ENCODE measurements at places on chromosomes 5 and 9.
A peak's percentile ranks its signal among the peaks of the same experiment; 100 is the strongest.

GRCh38 chr9:134388289-134388808, 62.1 kb downstream of the RXRA start:
- DNase-seq: no peak

DNA sequence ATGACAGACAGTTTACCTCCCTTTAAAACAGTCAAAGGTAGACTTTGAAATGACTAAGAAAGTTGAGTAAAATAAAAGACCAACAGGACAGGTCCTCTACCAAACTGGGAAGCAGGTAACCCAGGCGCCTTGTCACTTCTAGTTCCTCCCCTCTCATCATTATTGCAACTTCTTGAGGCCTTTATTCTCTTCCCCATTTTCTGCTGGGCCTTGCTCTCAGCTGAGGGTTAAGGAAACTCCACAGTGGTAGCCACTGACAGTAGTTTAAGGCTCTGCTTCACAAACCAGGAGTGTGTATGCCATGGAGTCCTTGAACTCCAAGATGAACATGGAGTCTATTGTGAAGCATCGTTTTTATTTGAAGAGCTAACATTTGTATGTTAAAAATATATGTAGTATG, 36.9 kb upstream of the TCERG1 start:
- DNase-seq: no peak

DNA sequence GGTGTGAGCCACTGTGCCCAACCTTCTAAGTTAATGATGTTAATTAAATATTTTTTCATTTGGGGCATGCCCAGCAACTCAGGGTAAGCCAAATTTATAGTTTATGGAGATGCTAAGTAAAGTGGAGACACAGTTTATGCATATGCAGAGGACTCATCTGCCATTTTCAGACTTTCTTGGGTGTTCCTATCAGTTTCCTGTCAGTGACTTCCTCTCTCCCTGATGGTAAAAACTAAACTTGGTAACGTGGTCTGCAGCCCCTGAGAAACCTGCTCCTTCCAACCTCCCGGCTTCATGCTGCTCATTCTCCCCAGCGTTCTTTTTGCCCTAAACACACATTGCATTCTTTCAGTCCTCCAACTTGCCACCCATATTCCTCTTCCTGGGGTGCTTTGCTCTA, 48.4 kb upstream of the TUT7 start:
- DNase-seq: no peak

- no peak for DNase-seq
These were observed 532.2 kb upstream of the SGCD start for GRCh38 chr5:155794795-155795194.

GRCh38 chr9:81741103-81741502, 51.8 kb upstream of the TLE1 start:
- no peak for DNase-seq

DNA sequence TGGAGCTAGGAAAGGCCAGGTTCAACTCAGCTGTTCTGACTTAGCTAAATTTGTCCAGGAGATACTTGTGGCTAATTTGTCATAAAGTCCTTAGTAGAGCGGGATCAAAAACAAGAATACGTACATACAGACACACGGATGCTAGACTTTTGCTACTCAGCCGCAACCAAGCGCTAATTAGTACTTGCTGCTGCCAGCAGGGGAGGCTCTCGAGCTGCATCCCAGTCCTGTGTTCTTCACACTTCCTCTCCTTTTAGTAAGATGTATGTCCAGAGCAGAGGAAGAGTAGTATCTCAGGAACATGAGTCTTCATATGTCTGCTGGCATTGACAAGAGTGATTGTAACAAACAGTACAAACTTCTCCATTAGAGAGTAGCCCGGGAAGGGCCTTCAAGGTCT, 58.3 kb downstream of the CYFIP2 start:
- DNase-seq: no peak

GRCh38 chr5:149314571-149315111, 30.7 kb upstream of the GRPEL2 start:
- DNase-seq: no peak

- peak; percentile 55 for DNase-seq
These were observed 724 bp upstream of the LYSMD3 start for GRCh38 chr5:90529939-90530677.

DNA sequence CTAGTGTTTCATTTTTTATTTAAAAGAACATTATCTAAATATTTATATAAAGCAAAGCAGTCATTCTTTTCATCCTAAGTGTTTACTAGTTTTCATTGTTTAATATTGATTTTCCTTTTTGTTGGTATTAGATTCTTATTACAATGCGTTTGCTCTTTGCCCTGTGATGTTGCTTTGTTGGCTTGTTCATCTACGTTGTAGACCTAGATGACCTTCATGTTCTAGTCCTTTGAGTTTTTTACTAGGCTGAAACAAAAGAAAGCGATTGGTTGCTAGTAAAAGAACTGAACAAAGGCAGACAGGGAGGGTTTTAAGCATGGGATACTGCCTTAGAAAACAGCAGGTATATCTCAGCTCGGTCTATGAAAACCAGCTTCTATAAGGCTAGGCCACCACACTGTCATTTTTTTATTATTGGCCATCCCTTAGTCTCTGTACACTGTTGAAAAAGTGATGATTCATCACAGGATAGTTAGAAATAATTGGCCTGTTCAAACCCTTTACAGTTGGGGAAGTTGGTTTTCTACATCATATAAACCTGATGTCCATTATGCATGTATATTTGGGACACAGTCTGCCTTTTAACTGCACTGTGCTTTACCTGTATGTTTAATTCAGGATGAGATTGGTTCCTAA, 119.0 kb downstream of the ZCCHC7 start:
- DNase-seq: no peak

GRCh38 chr9:12817702-12818101, 42.9 kb downstream of the LURAP1L start:
- DNase-seq: no peak

DNA sequence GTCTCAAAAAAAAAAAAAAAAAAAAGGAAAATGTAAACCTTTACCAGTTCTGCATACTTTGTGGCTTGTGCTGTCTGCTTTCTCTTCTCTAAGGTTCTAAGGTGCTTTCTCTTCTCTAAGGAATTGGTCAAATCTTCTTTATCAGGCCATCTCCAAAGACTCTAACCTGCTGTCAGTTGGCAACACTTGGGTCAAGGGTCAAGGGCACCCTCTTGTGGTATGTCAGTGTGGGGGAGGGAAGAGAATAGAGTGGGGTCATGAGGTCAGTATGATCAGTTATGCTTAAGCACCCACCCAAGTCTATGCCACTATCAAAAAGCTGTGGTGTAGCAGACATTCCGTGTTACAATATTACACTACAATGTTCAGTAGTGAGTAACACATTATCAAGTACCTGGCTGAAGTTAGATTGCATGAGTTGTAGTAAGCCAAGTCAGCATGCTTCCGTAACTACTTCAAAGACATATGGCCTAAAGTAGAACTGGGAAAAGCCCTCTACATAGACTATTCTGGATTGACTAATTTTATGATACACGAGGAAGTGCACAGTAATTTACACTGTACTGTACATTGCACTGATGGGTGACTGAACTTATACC, 25.0 kb upstream of the CCL28 start:
- DNase-seq: no peak

DNA sequence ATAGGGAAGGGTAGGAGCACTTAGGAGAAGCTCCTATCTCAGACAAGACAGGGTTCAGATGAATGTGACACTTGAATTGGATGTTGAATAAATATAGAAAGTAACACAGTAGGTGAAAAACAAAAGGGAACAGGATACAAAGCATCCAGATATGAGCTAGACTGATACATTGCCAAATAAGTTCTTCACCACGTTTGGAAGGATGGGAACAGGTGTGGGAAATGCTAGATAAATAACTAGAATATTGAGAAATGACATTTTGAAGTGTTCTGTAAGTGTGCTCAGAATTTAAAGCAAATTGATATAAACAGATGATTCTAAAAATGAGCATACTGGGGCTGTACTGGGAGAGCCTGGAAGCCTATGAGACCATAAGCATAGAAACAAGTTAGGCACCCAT, 340.1 kb upstream of the PRR16 start:
- no peak for DNase-seq

DNA sequence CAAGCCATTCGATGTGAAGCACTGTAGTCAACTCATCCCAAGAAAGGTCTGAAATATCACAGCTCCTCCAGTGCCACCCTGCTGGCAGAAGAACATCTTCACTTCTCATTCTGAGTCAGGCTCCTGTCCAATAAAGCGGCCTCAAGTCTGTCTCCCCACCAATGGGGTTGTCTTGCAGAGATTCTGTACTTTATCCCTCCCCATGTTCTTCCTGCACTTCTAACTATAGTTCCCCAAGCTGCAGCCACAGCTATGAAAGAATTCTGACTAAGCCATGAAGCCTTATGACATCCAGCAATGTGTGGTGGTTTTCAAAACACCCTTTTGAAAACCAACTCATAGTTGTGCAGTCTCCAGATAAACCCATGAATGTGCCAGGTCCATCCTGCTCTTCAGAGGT, 6.8 kb downstream of the MACROH2A1 start:
- DNase-seq: no peak

DNA sequence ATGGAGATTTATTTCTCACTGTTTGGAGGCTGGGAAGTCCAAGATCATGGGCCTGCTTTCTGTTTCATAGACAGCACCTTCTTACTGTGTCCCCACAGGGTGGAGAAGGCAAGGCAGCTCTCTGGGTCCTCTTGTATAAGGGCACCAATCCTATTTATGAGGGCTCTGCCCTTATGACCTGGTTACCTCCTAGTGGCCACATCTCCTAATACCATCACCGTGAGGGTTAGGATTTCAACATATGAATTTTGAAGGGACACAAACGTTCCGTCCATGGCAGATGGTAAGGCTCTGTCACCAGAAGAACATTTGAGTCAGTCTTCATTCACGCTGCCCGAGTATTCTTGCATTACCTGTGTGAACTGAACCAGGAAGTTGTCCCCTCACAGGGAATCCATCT, 48.4 kb downstream of the ANKRD33B start:
- no peak for DNase-seq

- peak; percentile 33 for DNase-seq
These were observed 16.7 kb upstream of the MTMR12 start for GRCh38 chr5:32329395-32329834.

- DNase-seq: no peak
These were observed 131.3 kb upstream of the CCDC180 start for GRCh38 chr9:97176206-97176605.

- DNase-seq: no peak
These were observed 111.9 kb downstream of the SUSD1 start for GRCh38 chr9:112063151-112063550.

DNA sequence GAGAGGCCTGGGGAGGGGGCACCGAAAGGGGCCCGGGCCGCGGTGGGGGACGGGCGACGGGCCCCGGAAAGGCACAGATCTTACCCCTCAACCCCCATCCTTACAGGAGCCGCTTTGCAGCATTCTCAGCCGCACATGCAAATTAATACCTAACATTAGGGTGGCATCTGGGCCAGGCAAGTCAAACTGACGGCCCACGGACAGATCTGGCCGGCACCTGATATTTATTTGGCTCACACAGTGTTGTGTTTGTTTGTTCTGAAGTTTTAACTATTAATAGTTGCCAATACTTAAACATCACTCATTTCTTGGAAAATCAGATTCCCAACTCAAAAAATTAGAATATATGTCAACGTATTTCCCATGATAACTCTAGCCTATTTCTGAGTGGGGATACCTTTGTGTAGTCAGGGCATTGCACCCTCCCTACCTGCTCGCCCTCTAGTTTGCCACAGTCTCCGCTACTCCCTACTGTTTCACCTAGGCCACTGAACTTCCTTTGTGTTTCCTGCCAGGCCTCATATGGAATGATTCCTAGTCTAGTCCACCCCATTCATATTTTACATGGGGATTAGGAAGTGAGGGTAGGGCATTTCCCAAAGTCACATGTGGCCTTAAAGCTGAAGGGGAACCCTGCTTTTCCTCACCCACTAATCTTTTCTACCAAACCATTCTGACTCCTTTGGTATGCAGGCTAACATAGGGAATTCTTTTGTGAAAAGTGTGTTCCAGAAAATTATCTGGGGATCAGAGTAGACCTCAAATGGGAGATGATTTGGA, 71.9 kb upstream of the LARP1 start:
- DNase-seq: no peak

- DNase-seq: no peak
These were observed 59.6 kb upstream of the NFIL3 start for GRCh38 chr9:91483189-91483691.

- DNase-seq: no peak
These were observed 77.0 kb downstream of the OXCT1 start for GRCh38 chr5:41793141-41793770.

Data from stimulated activated CD4-positive, alpha-beta T cell treated with anti-CD3 and anti-CD28 coated beads, Interleukin-4, amount 100 ng/mL, for 4 hours (primary cell).